Calu3 (cell line): ENCODE measurements at places on chromosomes 1 and 21. TPM values are rescaled to one million over a fixed set of nuclear protein-coding genes. Genes with fewer than 3 reads are reported as not detected.

DNA sequence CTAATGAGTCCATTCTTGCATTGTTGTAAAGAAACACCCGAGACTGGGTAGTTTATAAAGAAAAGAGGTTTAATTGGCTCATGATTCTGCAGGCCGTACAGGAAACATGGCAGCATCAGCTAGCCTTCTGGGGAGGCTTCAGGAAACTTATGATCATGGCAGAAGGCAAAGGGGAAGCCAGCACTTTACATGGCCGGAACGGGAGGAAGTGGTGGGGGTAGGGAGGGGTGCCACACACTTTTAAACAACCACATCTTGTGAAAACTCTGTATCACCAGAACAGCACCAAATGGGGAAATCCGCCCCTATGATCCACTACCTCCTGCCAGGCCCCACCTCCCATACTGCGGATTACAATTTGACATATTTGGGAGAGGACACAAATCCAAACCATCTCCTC lies 43.9 kb downstream of the NOS1AP start:
- DNase-seq = no peak

Gene TCEA3
- 1.5 and 2.7 TPM in 2 replicates for total RNA-seq

Gene CELA2A
- not detected in 2 replicates for total RNA-seq

GRCh38 chr1:241560146-241560848 lies 28.1 kb downstream of the KMO start:
- DNase-seq = no peak

- DNase-seq = peak; percentile 76
Measured at GRCh38 chr1:186605762-186606350, 74.4 kb downstream of the PTGS2 start.

Gene GPR157
- total RNA-seq = 5.4 and 12.5 TPM in 2 replicates

- no peak for DNase-seq
Measured at GRCh38 chr1:174077749-174078490, 55.8 kb upstream of the RC3H1 start.

- DNase-seq = no peak
Measured at GRCh38 chr21:33855190-33855589, 60.4 kb downstream of the ATP5PO start.

Gene ALPL
- total RNA-seq = 0.31 and 0.93 TPM in 2 replicates

- peak; percentile 39 for DNase-seq
Measured at GRCh38 chr1:43930168-43930948, 3.2 kb upstream of the ARTN start.

Gene RPL11
- total RNA-seq = 588 and 622 TPM in 2 replicates

- DNase-seq = no peak
Measured at GRCh38 chr1:93707956-93708355, 26.3 kb upstream of the BCAR3 start.

DNA sequence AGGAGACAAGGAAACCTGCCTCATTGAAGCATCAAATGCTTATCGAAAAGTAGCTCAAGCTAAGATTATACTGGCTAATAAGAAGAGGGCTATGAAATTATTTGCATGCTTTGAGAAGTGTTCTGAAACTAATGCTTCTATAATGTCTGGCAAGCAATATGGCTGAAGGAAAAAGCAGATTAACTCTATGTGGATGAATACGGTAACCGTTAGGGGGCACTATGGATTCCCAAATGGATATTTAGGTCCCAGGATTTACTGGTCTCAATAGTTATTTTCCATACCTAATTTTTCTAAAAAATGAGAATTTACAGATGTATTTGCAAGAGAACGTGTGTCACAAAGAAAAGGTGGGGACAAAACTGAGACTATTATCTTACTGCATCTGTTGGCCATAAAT lies 34.6 kb upstream of the RRP15 start:
- DNase-seq = no peak

Gene CD52
- not detected in 2 replicates for total RNA-seq

DNA sequence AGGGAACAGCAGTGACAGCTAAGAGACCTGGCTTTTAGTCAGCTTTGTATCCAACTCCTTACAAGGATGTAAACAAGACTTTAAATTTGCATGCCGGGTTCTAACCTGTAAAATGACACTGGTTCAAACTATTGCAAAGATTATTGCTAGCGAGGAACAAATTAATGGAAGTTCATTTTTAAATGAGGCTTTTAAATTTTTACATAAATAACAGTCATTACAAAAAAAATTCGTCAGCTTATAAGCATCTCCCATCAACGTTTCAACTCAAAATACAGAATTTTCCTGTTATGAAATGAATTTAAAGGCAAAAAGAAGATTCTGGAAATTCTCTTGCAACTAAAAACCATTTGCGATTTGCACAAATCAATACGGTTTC lies 668 bp downstream of the KIF14 start:
- DNase-seq = no peak

- DNase-seq = peak; percentile 71
Measured at GRCh38 chr1:59071289-59071688, 225.6 kb upstream of the FGGY start.

DNA sequence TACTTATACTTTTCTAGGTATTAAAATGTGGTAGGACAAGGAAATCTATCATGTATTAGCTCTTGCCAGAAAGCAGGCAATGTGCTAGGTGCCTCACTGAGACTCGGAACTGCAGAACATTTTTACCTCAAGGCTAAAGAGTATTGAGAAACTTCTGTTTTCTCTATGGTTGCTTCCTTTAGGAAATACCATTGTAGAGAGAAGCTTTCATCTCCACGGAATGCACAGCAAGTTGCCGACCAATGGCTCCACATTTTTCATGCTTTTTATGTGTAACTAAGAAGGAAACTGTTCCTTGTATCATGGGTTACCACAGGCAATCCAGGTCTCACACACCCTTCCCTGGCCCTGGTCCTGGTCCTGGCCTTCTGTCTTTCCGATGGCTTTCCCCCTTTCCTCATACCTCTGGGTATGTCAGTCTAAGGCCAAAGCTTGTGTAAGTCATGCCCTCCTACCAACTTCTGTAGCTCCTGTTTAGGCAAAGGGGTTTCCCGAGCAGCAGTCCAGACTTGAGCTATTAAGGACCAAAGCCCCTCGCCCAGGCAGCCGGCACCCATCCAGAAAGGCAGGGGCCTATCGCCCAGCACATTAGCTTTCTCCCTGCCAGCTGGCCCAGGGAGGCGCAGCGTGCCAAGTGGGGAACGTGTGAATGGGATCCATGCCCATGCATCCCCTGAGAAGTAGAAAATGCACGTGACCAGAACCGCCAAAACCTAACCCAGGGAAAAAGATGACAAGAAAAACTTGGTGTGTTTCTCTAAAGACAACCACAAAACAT lies 225.0 kb downstream of the PBX1 start:
- no peak for DNase-seq

- no peak for DNase-seq
Measured at GRCh38 chr1:147673406-147673805, 3.1 kb upstream of the ACP6 start.

Gene NES
- total RNA-seq = 6.1 and 7.4 TPM in 2 replicates

Gene PTGS2
- 64.2 and 78.2 TPM in 2 replicates for total RNA-seq
